ENCODE measurements at places on chromosomes 3 and 15.

DNA sequence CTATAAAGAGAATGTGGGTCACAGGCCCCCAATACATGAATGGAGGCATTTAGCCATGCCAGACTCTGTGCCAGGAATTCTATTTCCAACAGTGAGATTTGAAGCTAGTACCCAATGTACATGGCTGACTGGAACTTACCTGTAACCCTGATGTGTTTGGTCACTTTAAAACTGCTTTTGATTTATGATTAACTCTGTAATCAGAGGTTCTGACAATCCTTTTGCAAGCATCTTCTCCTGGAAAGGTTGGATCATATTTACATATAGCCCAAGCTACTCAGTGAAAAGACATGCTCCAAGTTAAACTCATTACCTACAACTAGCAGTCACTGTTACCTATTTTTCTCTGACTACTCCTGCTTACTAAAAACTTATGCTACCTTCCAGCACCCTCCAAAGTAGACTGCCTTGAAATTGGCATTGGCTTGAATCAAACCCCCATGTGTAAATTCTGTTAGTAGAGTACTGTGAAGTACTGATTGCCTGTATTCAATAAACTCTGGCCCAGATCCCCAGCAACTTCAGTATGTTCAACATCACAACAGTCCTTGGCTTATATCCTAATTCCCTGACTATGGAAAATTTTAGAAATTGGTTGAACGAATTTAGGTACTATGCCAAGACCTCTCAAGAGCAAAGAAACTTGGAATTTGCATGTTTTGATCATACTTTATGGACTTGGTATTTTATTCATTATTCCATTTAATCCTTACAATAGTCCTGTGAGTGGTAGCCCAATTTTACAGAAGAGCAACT is 665.6 kb upstream of the NECTIN3 start:
- no peak for DNase-seq

DNA sequence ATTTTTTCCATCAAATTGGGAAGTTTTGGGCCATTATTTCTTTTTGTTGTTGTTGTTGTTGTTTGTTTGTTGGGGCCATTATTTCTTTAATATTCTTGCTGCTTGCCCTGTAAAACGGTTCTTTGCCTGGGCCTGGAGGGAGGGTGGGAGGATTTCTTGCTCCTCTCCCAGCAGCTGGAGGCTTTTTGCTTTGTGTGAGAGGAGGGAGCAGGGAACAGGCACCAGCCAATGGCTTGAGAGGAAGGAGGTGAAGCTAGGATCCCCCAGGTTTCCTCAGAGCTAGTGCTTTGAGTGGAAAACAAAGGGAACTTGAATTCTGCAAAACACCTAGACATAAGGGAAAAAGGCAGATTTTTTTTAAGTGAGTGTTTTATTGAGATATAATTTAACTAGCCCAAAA is 61.2 kb upstream of the DNAJC19 start:
- DNase-seq: no peak

GRCh38 chr3:18098960-18099587 is 326.1 kb downstream of the SATB1 start:
- DNase-seq: peak; percentile 30

DNA sequence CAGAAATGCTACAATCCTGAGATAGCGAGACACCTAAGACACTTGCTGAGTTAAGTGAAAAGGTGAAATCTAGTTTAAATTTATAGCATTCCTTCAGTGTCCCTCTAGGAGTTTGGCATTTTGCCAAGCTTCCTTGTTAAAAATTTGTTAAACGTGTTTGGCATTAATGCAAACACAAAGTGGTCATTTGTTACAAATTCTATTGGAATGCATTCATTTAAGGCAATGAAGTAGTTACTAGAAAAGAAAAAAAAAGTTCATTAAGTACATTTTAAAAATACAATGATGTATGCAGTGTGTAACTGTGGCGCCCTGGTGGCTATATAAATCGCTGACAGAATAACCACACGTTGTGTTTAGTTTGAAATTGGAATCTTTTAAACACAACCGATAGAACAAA is 31.3 kb upstream of the WNT5A start:
- DNase-seq: no peak

Measured in stimulated activated CD8-positive, alpha-beta memory T cell treated with anti-CD3 and anti-CD28 coated beads, Interleukin-2, amount 100 ng/mL, for 48 hours (primary cell).